Stimulated activated CD8-positive, alpha-beta memory T cell treated with anti-CD3 and anti-CD28 coated beads, Interleukin-15, amount 100 ng/mL, for 24 hours (primary cell): ENCODE measurements at places on chromosomes 7 and 10.

DNA sequence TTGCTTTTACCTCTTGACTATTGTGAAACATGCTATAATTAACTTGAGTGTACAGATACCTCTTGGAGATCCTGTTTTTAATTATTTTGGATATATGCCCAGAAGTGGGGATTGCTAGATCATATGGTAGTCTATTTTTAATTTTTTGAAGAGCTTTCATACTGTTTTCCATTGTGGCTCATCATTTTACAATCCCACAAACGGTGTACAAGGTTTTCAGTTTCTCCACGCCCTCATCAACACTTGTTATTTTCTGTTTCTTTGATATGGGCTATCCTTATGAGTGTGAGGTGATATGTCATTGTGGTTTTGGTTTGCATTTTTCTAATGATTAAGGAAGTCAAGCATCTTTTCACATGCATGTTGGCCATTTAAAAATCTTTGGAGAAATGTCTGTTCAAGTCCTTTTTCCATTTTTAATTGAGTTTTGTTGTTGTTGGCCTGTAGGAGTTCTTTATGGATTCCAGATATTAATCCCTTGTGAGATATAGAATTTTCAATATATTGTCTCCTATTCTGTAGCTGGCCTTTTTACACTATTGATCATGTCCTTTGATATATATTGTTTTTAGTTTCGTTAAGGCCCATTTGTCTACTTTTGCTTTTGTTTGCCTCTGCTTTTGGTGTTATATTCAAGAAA is 7.5 kb downstream of the AGK start:
- DNase-seq, result no peak

DNA sequence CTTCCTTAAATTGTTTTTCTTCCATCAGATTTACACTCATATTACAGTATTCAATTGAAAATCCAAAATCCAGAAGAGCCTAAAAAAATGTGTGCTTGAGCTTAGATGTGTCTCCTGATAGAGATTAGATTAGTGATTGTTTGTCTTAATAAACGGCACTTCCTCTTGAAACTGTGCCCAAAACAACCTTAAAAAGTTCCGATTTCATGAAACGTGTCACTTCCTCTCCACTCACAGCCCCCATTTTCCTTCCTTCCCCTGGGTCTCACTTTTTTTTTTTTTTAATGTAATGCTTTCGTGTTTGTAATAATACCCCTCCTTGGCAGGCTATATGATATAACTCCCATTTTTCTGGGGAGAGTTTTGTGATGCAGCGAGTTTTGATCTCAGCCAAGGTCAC is 114.8 kb upstream of the ADO start:
- no peak for DNase-seq

- no peak for DNase-seq
These were observed 694.9 kb upstream of the LRRN3 start for GRCh38 chr7:110396021-110396420.

DNA sequence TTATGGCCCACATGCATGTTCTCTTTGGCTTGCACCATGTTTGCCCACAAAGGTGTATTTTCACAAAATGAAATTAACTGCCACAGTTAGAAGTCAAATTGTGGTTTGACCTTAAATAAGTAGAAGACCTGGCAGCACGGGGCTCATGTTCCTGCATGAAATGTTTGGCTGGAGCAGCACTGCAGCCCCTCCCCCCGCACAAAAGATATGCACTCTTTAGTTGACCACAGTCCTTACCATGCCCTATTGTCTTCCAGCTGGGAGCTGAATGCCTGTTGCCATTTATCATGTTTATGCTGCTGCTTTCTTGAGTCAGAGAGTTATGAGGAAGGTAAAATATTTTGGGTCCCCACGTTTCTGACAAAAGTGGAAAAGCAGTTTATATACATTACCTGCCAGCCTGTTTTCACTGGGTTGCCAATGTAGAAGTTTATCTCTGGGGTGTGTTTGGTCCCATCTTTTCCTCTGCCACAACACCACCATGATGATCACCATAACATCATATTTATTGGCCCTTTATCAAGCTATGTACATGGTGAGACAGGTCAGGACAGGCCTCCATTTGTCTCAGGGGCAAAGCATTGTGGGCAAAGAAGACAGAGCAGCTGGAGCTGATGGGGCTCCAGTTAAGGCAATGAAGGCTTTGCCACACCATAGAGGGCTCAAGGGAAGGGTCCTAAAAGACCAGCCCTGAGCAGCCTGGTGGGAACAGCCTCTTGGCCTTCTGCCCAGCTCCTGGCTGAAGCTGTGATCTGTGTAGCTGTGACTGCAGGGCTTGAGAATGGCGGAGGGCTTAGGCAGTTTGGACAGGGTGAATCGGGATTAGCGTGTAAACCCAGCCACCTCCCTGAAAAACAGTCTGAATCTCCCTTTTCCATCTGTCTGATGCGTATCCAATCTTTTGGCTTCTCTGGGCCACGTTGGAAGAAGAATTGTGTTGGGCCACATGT is 5.4 kb downstream of the PRF1 start:
- DNase-seq, result no peak

DNA sequence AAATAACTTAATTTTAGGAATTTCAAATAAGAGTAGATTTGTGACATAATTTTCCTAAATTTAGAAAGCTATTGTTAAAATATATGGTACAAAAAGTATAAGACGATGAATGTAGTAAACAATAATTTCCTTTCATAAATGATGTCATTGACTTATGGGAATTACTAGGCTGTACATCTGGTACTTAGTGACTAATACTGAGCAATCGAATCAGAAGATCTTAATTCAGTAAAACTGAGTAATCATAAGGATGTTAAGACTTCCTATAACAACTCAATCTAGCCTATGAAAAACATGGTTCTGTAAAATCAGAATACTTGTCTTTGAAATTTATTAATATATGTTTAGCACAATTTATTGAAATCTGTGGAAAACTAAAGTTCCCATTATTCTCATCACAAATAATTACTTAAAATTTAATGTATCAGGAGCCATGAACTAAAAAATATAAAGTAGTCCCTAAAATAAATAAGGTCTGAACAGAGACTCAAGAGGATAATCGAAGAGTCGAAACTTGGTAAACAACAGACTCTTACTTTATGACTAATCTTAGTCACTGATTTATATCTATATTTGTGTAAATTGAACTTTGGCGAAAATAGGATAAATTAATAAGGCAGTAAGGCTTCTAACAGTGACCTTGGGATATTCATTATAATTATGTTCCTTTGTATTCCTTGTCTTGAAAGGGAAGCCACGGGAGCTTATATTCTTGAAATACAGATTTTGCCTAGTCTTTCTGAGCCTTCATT is 142.1 kb downstream of the HGF start:
- DNase-seq, result no peak

DNA sequence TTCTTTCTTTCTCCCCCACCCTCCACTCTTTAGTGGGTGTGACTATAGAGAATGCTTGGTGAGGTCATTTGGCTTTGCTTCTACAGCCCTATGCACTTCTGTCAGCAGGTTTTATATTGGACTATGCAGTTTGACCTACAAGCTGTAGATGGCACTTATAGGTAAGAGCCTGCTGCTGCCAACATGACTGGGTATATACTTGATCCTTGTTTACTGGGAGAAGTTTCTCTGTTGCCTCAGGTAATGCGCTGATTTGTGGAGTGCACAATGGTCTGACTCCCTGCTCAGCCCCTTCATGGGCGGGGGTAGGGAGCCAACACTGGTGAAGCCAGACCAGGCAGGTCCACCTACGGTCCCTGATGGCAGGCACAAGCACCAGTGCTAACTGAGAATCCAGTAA is 33.7 kb upstream of the C7orf33 start:
- DNase-seq, result no peak

- no peak for DNase-seq
These were observed 803 bp upstream of the STK31 start for GRCh38 chr7:23709081-23709750.

DNA sequence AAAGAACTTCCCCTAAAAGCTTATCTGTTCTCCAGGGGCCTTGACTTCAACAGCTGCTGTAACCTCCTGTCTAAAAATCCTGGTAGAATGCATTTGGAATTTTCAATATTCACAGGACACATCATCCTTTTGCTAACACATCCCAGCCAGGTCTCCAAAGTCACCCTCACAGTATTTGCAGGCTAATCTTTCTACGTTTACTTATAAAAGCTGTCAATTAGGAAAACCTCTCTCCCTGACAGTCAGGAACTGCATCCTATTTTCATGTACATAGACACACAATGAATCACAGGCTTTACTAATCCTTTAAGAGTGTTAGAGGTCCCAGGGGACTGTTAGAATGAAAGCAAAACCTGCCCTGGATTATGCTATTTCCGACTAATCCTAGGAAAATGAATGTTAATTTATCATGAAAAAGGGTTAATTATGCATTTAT is 102.2 kb downstream of the GFRA1 start:
- no peak for DNase-seq

- DNase-seq, result no peak
These were observed 470.8 kb upstream of the ZMIZ1 start for GRCh38 chr10:78597796-78598555.

DNA sequence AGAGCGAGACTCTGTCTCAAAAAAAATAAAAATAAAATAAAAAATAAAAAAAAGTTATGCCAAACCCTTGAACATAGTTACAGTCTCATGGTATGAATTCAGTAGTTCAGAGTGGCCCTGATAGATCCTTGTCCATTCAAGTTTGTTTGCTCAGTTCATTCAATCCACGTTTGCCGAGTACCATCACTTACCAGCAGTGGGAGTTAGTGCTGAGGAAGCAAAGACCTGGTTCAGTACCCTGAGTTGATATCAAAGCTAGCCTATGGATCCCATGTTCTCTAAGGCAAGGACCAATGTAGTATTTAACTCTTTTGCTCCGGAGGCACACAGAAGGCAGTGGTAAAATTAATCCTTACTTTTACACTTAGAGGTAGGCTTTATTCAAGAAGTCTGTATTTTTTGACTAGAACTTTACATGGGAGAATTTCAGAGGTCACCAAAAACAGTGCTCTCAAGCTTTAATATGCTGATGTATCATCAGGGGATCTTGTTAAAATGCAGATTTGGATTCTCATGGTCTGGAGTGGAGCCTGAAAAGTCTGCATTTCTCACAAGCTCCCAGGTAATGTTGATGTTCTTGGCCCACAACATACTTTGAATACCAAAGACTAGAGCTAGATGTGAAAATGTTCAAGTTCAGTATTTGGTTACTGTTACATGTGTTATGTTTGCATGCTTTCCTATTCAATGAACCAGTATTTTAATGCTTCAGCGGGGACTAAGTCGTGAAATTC is 38.1 kb upstream of the HBP1 start:
- DNase-seq, result no peak

DNA sequence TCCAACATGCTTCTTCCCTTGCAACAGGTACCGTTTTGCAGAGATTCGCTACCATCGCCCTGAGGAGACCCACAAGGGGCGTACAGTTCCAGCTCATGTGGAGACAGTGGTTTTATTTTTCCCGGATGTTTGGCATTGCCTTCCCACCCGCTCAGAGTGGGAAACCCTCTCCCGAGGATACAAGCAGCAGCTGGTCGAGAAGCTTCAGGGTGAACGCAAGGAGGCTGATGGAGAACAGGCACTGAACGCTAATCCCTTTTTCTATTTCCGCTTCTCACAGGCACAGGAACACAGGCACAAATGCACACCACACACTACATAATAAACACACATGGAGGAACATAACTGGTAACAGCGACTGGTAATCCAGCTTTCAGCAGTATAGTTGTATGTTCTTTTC is 35.2 kb downstream of the CCAR1 start:
- no peak for DNase-seq

- no peak for DNase-seq
These were observed 107.0 kb upstream of the NPSR1 start for GRCh38 chr7:34550996-34551395.

DNA sequence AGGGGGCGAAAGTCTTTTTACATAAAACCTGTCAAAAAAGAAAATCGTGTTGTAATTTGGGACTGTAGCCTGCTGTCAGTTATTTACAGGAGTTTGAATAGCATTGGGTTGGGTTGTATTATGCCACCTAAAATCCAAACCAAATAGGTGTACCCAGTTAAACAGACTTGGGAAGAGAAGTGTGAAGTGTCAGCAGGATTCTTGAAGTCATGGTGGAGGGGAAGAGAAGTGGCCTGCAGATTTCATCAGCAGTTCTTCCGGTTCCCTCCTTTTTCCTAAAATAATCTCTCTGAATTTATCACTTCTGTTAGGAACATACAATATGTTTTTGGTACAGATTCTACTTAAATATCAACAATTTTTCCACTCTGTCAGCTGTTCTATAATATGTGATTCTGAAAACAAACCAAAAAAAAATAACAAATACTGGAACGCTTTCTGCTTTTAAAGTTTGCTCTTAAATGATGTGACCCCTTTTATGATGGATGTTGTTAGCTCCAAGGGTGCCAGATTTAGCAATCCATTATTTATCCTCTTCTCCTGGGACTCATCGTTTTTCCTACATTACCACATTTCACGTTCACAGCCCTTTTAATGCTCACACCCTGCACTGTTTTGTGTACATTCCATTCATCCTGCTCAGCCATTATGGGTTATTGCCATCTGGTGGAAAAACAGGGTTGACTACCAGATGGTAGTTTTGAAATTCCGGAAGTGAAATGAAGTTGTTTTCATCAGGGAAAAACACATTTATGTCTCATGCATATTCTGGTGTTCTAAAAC is 18.7 kb upstream of the ARHGAP12 start:
- DNase-seq, result no peak

GRCh38 chr10:126349101-126349500 is 39.2 kb downstream of the ADAM12 start:
- no peak for DNase-seq

GRCh38 chr7:1674161-1675035 is 4.3 kb downstream of the ELFN1 start:
- no peak for DNase-seq

GRCh38 chr7:134949171-134949570 is 37.1 kb upstream of the AGBL3 start:
- DNase-seq, result no peak

GRCh38 chr10:6990891-6991290 is 410.8 kb upstream of the PRKCQ start:
- no peak for DNase-seq

DNA sequence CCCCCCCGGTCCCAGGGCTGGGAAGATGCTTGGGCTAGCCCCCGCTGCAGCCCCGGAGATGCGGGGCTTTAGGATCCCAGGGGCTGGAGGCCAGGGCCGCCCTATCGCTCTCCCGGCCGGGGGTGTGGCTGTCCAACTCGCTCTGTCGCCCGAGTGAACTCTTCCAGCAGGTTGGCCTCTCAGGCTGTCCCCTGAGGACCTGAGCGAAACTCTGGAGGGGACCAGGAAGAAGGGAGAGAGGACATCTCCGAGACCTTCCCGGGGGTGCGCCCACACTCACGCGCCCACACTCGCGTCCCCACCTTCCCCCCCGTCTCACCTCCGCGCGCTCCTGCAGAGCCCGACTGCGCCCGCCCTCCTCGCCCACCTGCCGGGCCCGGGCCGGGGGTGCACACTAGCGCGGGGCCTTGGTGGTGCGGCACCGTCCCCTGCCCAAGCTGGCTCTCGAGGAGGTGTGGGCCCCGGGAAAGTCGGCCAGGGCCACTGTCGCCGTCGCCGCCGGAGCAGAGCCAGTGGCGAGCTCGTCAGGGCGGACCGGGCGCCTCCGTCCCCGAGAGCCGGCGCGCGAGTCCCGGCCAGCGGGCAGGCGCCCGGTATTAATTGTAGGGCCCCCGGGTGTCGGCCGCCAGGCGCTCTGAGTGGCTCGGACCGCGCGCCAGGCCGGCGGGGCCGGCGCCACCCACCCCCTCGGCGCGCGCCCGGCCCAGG is 101.7 kb upstream of the SVIL start:
- DNase-seq, result no peak
